NCI-H510A (cell line): ENCODE measurements at places on chromosomes 5 and 9.
A peak's percentile ranks its signal among the peaks of the same experiment; 100 is the strongest.

- no peak for DNase-seq
Measured at GRCh38 chr5:87524217-87524616, 111.5 kb upstream of the CCNH start.

- no peak for DNase-seq
Measured at GRCh38 chr9:21320465-21320864, 14.7 kb downstream of the KLHL9 start.

GRCh38 chr9:106172265-106172664, 477.9 kb downstream of the TMEM38B start:
- no peak for DNase-seq

DNA sequence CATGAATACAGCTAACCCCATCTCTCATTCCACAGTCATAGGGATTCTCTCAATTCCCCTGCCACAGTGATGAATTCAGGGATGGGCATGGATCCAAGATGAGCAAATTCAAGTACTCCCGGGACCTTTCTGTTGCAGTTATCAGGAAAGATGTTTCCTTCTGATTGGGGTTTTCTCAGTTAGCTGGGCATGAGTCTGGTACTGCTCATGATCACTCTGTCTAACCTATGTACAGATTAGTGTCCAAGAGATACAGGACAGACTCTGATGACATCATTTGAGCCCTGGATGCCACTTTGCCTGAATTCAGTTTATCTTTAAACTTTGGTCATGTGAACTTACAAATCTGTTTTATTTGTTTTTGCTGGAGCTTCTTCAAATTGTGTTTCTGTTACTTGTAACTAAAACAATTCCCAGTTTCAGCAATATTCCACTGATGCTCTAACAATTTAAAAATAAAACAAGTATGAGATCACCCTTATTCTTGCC, 257.7 kb upstream of the KLF9 start:
- no peak for DNase-seq

GRCh38 chr9:76855015-76855414, 50.9 kb downstream of the PRUNE2 start:
- DNase-seq = no peak

DNA sequence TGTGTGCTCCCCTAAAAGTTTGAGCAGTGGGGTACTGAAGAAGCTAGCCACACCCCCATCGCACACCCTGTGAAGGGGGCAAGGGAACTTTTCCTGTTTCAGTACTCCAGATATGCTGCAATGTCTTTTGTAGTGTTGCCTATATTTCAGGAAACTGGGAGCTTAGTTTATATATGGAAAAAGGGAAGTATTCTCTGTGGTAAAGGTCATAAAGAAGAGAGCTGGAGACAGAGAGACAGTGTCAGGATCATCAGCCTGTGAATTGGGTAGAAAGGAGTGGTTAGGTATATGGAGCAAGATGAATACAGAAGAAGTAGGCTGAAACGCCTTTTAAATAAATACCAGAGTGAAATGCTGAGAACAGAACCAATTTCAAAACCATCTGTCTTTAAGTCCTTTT, 82.2 kb upstream of the C9orf72 start:
- DNase-seq = no peak

GRCh38 chr5:95102080-95102479, 182.8 kb downstream of the MCTP1 start:
- DNase-seq = peak; percentile 80

DNA sequence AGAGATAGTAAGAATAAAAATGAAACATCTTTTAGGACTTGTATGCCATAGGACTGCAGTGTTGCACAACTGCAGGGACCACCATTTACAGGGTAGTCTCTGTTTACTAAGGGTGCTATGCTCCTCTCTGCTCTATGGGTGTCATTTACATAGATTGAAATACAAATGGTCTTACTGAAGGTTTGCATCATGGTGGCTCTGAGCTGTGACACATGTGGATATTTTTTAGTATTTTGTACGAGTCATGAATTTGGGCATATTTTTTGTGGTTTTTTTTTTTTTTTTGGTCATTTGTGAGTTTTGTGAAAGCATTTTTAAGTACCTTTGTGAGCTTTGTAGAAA, 47.4 kb downstream of the CSNK1G3 start:
- DNase-seq = no peak

DNA sequence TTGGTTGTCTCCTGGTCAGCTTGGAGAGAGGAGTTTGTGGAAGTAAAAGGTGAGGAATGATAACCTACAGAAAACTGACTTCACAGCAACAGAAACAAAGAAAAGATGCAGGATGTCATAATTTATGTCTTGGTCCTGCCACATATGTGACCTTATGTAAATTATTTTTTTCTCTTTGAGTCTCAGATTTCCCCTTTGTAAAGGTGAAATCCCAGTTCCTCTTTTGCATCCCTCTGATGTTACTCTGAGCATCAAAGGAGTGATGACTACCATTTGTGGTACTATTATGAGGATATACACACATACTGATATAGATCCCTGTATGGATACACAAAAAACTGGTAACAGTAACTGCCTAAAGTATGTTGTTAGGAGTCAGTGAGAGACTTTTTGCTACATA, 1.4 kb upstream of the THG1L start:
- DNase-seq = no peak

- no peak for DNase-seq
Measured at GRCh38 chr5:148623741-148624140, 30.6 kb downstream of the HTR4 start.

- DNase-seq = no peak
Measured at GRCh38 chr5:44783634-44784315, 25.0 kb upstream of the MRPS30 start.

DNA sequence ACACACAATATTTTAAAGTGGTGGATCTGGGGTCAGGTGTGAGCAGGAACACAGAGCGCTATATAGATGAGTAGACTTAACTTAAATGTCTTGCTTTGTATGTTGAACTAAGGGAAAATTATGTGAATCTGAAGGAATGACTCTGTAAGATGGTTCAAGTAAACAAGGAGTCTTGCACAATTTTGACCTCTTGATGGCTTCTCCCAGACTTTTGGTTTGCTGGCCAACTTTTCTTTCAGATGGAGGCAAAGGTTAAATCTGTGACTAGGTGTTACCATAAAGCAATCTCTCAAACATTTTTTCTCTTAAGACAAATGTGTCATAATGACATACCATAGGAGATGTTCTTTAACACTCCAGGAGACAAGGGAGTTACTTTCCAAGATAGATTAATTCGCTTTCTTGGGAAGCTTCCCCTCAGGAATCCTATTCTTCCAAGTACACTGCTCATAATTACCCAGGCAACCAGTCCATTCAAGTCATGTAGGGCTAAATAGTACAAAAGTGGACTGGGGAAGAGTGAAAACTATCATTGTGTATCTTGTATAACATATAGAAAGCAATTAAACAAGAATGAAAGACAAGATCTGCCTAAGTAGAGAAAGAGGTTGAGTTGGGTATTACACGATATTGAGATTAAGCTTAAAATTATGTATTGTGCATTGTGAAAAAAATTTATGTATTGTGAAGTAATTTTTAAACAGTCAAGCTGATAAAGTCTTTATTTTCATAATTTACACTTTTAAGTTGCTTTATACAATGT, 60.3 kb upstream of the SLC27A6 start:
- no peak for DNase-seq

- DNase-seq = peak; percentile 11
Measured at GRCh38 chr5:43627028-43627427, 24.0 kb downstream of the NNT start.

GRCh38 chr9:107615321-107615720, 125.8 kb upstream of the KLF4 start:
- no peak for DNase-seq

DNA sequence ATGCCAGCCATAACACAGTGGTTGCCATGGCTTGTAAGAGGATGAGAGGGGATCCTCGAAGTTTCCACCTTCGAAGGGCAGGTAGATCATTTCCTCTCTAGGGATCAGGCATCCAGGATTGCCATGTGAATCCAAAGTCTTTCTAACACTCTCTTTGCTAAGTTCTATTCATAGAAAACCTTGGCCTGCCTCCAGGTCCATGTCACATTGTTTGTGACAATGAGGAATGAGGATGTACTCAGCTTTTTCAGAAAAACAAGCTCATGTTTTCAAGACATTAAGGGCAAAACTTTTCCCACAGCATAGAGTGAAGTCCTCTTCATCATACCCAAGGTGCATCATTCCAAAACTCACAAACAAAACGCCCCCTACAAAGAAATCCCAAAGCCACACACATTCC, 19.6 kb downstream of the ESM1 start:
- DNase-seq = no peak

DNA sequence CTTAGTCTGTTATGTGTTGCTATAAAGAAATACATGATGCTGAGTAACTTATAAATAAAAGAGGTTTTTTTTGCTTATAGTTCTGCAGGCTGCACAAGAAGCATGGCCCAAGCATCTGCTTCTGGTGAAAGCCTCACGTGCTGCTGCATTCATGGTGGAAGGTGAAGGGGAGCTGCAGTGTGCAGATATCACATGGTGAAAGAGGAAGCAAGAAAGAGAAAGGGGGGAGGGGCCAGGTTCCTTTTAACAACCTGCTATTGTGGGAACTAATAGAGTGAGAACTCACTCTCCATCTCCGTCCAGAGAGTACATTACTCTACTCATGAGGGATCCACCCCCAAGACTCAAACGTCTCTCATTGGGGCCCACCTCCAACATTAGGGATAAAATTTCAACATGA, 12.5 kb upstream of the PARP8 start:
- no peak for DNase-seq

- DNase-seq = no peak
Measured at GRCh38 chr9:117779760-117780159, 75.6 kb downstream of the TLR4 start.

DNA sequence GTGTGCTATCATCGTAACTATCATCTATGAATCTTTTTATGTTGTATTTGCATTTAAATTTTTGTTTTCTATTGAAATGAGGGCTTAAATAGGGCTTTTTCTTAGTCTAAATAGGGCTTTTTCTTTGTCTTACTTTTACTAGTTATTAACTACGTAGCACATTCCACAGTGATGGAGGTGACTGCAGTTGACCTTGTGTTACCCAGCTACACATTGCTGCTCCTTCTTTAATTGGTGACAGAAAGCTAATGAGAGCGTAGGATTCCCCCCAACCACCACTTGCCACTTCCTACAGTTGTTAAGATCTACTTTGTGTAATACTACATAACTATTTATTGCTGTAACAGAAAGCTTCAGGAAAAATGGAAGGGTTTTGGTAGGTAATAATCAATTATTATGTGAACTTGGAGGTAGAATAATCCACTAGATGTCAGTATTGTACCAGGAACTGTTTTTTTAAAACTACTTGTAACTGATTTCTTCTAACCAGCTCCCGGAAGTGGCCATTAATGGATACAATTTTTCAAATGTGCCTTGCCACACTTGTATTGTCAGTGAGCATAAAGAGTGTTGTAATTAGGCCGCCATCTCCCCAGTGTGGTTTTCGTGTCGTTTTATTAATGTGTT, 18.0 kb downstream of the MTRR start:
- peak; percentile 42 for DNase-seq

GRCh38 chr5:43427306-43427705, 15.1 kb upstream of the CCL28 start:
- no peak for DNase-seq

GRCh38 chr5:79544131-79544530, 30.2 kb upstream of the HOMER1 start:
- no peak for DNase-seq

GRCh38 chr9:113669522-113670115, 206.1 kb downstream of the RGS3 start:
- no peak for DNase-seq

DNA sequence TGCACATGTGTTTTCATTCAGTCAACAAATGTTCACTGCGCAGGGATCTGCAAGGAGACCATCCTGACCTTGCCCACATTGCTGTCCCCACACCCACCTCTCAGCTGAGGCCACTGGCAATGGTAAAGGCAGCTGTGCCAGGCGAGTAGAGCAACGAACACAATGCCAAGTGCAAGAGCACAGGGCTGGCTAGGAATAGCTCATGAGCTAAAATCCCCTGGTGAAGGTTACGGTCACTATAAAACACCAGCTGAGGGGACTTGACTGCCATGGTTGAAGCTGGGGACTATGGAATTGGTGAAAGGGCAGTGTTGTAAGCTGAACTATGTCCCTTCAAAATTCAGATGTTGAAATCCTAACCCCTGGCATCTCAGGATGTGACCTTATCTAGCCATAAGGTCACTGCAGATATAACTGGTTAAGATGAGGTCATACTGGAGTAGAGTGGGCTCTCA, 96.1 kb downstream of the OTULIN start:
- DNase-seq = no peak

- no peak for DNase-seq
Measured at GRCh38 chr9:121233906-121234831, 32.5 kb upstream of the RAB14 start.

- DNase-seq = no peak
Measured at GRCh38 chr5:90690307-90690706, 131.7 kb downstream of the ADGRV1 start.

- no peak for DNase-seq
Measured at GRCh38 chr5:170749911-170750431, 33.6 kb upstream of the GABRP start.

DNA sequence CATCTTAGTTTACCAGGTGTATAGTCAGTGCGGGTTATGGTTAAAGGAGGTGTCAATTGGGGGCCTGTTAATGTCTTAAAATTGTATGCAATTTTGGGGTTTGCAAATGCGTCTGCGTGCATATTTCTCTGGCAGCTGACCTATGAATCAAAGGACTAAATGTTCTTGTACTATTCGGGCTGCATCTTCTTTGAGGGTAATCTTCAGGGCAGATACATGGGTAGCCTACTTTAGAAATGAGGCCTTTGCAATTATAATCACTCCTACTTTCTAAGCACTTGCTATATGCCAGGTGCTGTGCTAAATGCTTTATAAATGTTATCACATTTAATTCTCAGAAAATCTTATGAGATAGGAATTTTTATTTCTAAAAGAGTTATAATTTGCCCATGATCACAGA, 58.2 kb downstream of the NDFIP1 start:
- no peak for DNase-seq

GRCh38 chr9:124723352-124723751, 47.8 kb downstream of the NR6A1 start:
- DNase-seq = no peak

- DNase-seq = no peak
Measured at GRCh38 chr5:64530076-64530475, 24.3 kb downstream of the RGS7BP start.

GRCh38 chr9:8783941-8784340, 984.4 kb upstream of the DMAC1 start:
- no peak for DNase-seq

- no peak for DNase-seq
Measured at GRCh38 chr5:87581661-87582060, 168.9 kb upstream of the CCNH start.

- DNase-seq = no peak
Measured at GRCh38 chr5:132110930-132111329, 37.3 kb downstream of the CSF2 start.
